NCI-H1105 (cell line): ENCODE measurements at places on chromosomes 12 and 14.

- DNase-seq = no peak
Observed at GRCh38 chr14:24310646-24311604, at the start of gene LTB4R. Gene LTB4R, plus strand, starts transcription at chr14:24311502. Its CDS starts 4,150 bp downstream, at chr14:24315652.

GRCh38 chr12:32002848-32003493 is 43.8 kb downstream of the RESF1 start:
- DNase-seq = no peak

DNA sequence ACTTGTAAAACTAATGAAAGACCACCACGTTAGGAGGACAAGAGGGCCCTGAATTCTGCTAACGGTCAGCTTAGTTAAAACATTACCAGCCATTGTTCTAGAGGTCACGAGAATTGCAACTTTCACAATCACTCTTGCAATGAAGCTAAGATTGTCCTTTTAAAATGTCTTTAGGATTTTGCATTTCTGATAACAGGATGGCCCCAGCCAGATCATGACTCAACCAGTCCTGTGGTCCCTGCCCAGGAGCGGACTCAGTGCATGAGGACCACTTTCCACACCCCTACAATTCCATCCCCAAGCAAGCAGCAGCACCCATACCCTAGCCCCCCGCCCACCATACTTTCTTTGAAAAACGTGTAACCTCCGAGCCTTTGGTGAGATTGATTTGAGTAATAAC is 28.7 kb downstream of the HSP90AA1 start:
- DNase-seq = no peak

- DNase-seq = no peak
Observed at GRCh38 chr12:53067074-53067992, 11.9 kb downstream of the SPRYD3 start.

DNA sequence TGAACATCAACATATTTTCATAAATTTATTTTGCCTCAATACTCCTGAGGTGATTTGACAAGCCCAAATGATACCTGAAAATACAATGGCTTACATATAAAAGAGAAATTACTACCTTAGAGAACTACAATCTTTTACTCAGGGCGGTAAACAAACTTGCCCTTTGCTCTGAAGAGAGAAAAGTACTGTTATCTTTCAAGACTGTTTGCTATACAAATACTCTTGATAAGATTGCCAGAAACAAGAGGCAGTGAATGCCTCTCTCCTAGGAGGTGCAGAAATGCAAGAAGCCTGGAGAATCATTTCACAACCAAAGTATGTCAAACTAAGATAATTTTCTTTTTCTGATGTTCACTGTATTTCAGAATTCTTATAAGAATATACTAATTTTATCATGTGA is 160.3 kb downstream of the ALX1 start:
- no peak for DNase-seq

DNA sequence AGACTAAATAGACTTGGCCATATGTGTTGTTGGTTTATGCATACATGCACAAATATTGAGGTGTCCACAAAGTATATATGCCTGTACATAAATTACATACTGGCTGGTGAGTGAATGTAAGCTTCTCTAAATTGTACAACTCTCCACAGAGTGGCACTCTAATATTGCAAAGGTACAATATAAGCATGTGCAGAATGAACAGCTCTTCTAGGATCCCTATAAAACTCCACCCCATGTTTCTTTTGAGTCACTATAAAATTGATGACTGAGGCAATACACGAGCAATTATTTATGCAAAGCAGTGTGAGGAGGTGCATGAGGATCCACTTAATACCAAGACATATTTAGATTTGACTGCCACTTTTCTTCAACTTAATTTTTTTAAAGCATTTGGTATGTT is 172.2 kb downstream of the NAV3 start:
- DNase-seq = no peak

DNA sequence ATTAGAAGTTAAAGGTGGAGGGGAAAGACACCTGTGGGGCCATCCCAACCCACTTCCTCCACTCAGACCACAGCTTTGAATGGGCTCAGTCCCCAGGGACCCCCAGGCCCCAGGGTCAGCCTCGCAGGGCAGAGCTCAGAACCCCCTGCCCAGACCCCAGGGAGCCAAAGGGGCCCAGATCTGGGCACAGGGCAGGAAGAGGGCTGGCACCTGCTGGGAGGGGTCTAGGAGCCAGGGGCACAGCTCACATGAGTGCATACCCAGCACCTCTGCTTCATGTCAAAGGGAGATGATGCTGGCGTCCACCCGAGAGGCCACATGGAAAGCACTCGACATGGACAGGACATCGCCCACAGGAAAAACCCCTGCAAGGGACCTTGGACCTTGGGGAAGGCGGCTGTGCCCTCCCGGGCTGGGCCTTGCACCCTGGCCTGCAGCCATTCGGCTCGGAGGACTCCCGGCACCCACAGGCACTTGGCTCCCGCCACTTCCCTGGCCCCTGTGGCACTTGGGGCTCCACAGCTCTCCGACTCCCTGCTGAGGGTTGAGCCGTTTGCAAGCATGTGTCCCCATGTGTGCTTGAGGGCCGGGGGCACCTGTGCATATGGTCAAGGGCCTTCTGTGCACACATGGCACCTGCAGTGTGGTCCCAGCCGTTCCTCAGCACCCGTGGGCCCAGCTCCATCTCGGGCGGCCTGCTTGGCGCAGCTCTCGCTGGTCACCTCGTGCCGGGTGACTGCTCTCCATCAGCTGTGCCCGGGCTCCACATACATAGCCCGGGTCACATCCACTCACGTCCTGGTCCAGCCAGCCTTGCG is 7.8 kb upstream of the AMN start:
- DNase-seq = no peak

GRCh38 chr12:59191372-59191771 is 271.1 kb upstream of the LRIG3 start:
- no peak for DNase-seq
